ENCODE measurements at places on chromosomes 6 and 20.

DNA sequence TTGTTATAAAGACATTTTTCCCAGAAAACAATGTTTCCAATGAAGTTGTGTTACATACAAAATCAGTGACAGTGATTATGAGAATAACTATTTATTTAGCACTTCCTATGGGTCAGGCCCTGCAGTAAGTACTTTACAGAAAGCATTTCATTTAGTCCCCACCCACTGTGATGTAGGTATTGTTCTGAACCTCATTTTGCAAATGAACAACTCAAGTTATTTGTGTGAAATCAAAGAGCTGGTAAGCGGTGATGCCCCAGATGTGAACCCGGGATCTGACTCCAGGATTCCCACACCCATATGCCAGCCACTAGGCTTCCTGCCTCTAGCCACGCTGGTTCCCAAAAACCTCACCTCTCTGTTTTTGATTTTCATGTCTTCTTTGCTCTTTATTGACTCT is 30.9 kb downstream of the FAXC start:
- DNase-seq, result no peak

DNA sequence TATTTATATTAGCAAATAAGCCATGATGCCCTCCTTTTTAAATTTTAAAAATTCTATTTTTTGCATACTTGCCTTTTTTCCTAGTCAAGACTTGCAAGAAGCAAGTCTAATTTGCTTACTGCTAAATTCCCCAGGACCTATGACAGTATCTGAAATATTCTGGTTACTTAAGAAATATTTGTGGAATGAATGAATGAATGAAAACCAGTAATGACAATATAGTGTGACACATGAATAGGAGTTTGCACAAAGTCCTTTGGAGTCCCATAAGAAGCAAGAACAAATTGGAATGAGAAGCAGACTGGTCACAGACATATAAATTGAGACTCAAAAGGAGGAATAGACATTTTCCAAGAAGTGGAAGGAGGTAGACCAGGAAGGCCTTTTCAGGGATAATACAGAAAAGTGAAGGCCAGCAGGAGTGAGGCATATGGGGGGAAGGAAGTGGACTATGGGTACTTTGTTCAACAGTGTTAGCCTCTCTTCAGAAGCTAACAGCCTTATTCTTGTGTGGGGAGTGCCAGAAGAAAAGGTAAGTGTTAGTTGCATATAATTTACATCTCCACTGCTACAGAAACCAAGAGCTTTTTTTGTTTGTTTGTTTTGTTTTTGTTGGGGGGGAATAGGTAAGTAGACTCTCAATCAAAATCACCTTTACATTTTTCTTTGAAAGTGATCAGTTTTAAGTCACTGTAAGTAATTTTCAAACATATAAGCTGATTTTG is 93.6 kb upstream of the FAM184A start:
- no peak for DNase-seq

- DNase-seq, result no peak
These were observed 49.4 kb downstream of the ERMARD start for GRCh38 chr6:169800668-169801395.

GRCh38 chr20:49863666-49864065 is 51.0 kb downstream of the SLC9A8 start:
- DNase-seq, result no peak

- no peak for DNase-seq
These were observed 215.2 kb downstream of the LMBRD1 start for GRCh38 chr6:69581581-69581980.

DNA sequence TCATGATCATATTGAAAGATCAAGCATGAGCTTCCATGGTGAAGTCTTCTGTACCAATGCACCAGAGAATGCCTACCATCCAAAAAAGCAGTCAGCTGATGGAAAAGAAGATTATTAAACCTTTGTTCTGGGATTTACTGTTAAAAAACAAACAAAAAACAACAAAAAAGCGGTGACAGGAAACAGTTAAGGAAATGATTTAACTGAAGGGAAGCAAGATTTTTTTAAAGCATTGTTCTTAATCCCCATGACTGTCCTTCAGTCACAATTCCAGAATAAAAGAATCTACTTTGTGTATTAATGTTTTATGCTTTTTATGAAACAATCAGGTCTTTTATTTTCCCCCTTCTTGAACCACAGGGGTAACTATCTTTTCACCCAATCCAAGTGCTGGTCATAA is 23.9 kb downstream of the FAM162B start:
- no peak for DNase-seq

- no peak for DNase-seq
These were observed 2.6 kb downstream of the TRAF3IP2 start for GRCh38 chr6:111603040-111603439.

DNA sequence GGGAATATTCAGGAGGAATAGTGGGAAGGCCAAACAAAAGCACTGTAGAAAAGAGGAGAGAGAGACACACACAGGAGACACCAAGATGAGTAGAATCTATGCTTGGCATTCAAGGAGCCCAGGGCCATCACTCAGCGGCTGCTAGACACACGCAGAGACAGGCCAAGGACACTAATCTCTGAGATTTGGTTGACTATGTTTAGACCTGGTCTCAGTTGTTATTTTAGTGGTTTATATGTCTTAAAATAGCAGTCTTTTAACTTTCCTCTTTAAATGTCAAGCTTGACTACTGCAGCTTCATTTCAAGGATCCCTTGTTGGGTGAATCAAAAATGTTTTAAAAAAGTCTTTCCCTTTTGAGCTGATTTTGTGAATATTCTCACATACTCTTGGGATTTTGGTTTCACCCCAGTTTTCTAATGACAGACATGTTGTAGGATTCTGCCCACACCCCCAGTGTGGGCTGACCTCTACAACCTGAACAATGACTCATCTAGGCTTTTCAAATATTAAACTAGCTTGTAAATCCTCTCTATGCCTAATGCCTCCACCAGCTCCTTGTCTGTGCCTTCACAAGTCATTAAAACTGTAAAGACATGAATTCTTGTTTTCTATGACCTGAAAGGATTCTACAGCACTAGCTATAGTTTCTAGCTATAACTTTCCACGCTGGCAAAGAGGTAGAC is 142.7 kb upstream of the EXOC2 start:
- DNase-seq, result no peak

GRCh38 chr20:38812182-38812581 is 6.7 kb downstream of the PPP1R16B start:
- DNase-seq, result no peak

DNA sequence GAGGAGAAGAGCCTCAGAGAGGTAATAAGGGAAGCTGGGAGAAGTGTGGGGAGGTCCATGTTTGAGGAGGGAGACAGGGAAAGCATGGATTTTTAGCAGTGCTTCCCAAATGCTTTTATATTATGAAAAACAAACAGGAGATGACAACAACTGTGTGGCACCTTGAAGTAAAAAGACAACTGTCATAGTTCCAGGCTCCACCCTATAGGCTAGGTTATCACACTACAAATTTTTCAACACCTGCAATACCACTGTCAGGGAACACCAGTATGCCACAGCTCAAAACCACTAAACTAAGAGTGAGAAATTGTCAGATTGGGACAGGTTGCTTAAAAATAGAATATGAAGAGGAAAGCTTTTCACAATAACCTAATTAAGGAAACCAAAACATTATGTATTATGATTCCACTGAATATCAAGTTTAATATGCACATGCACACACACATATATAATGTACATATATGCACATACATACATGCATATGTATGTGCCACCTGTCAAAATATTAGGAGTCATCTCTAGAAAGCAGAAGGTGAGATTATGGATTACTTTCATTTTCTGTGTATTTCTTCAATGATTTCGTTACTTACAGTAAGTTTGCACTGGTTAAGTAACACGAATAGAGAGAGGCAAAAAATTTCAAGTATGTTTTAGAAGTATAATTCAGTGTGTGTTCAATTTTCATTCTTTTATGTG is 261.2 kb downstream of the PTPRK start:
- DNase-seq, result no peak

DNA sequence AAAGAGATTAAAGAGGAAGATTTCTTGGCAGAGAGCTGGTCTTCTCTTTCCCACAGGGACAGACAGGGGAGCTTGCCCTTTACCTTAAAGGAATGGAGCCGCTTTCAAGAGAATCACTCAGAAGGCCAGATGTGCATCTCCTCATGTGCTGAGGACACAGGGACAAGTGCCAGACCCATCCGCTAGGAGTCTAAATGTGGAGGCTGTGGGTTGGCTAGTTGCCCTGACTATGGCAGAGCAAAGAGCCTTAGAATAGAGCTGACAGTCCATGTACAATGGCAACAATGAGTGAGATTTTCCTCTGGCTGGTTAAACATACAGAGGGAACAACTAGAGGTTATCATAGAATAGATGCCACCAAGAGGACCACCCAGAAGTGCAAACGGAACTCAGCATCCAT is 7.3 kb upstream of the DOK5 start:
- DNase-seq, result no peak

GRCh38 chr20:37943501-37944455 is 40.9 kb downstream of the VSTM2L start:
- no peak for DNase-seq

DNA sequence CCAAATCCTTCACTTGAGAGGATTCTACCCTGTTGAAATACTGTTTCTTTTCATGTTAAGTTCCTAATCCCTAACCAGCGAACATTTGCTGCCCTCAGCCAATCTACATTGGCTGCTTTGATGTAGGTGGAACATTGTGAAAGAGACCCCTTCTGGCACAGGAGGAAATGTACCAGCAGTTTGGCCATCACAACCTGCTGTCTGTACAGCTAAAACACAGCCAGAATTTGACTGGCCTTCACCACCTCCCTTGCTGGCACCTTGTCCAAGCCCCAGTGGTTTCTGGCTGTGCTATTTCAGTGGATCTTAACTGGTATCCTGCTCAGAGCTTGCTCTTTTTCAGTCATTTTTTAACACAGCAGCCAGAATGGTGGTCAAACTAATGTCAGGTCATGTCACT is 202.1 kb upstream of the EPHA7 start:
- DNase-seq, result no peak

GRCh38 chr6:114287461-114287860 is 55.4 kb downstream of the HS3ST5 start:
- DNase-seq, result no peak

DNA sequence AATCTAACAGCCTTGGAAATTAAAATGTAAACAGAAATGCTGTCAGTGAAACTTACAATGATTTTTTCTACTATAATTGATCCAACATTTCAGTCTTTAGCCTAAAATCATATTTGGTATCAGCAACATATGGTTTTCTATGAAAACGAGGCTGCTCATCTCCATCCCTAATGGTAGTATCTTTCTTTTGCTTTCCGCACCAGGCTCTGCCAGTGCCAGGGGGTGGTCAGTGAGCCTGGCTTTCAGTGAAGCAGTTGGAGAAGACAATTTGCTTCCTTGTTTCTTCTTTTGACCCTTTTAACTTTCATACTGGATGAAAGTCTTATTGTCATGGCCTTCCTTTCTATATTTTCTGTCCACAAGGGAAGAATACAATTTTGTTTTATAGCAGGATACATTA is 258.4 kb downstream of the ARID1B start:
- no peak for DNase-seq

DNA sequence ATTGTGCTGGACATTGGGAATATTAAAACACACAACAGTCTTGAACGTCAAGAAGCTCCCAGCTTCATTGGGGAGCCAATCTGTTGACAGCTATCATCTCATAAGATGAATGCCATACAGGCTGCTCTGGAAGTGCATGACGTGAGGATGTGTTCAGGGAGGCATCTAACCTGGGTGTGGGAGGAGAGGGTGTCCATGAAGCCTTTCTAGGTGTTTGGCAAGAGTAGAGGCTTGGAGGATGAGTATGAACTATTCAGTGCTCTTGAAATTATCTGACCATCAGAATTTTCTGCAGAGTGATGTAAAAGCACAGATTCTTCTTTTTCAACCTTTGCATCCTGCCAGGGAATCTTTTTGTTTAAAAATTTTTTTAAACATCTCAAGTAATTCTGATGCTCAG is 11.6 kb downstream of the AKAP7 start:
- DNase-seq, result no peak

DNA sequence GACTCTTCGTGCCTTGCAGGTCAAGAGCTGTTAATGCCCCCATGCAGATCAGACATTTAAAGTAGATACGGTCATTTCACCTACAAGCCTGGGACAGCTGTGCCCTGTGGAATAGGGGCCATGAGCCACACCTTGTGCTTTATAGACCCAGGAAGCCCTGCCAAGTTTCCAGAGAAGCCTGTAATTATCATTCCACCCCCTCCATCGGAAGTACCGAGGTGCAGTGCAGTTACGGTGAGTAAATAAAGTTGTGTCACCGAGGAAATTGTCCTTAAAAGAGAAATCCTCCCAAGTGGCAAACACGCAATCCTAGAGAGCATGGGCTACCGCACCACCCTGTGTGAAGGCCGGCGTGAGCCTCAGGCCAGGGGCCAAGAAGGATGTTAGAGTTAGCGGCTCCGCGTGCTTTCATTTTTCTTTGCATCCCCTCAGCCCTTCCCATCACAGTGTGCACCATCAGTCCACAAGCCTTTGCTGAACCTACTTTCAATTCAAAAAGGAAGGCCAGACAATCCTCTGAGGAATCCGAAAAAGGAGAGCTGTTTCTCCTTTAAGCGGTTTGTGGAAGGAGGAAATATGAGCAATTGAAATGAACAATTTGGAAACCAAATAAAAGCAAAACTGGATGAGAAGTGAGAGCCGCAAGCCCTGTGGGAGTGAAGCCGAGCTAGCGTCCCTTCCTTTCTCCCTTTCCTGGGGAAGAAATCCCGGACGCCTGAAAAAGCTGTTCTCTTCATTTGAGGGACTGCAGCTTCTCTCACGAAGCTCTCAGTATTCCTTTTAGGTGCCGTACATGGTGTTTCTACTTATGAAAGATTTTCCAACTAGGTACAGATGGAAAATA is 183.3 kb upstream of the PDE10A start:
- DNase-seq, result no peak

GRCh38 chr6:28863604-28864325 is 60.0 kb downstream of the TRIM27 start:
- peak; percentile 85 for DNase-seq

DNA sequence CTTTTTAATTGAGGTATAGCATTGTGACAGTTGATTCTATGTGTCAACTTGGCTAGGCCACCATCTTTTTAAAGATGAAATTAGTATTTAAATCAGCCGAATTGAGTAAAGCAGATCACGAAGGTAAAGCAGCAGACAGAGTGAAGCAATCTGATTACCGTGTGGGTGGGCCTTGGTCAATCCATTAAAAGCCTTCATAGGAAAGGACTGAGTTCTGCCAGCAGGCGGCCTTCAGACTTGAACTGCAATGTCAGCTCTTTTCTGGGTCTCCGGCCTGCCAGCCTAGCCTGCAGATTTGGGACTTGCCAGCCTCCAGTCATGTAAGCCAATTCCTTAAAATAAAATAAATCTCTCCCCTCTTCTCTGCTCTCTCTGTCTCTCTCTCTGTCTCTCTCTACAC is 22.4 kb upstream of the TGM2 start:
- DNase-seq, result no peak

DNA sequence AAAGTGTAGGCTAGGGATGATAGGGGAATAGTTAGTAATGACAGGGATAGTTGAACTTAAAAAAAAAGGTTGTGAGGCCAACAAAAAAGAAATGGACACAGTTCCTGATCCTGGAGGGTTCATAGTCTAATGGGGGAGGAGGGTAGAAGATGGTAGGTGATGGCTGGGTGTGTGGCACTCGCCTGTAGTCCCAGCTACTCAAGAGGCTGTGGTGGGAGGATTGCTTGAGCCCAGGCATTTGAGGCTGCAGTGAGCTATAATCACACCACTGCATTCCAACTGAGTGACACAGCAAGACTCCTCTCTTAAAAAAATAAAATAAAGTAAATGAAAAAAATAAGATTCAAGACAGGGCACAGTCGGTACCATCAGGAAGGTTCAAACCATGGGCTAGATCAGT is 2.4 kb upstream of the MICB start:
- DNase-seq, result no peak

All from DND-41 (cell line).